ENCODE measurements at places on chromosomes 11 and 22. TPM values are rescaled to one million over a fixed set of nuclear protein-coding genes. Genes with fewer than 3 reads are reported as not detected.
A peak's percentile ranks its signal among the peaks of the same experiment; 100 is the strongest.

Gene EEF1G
- 1,351 TPM for total RNA-seq

DNA sequence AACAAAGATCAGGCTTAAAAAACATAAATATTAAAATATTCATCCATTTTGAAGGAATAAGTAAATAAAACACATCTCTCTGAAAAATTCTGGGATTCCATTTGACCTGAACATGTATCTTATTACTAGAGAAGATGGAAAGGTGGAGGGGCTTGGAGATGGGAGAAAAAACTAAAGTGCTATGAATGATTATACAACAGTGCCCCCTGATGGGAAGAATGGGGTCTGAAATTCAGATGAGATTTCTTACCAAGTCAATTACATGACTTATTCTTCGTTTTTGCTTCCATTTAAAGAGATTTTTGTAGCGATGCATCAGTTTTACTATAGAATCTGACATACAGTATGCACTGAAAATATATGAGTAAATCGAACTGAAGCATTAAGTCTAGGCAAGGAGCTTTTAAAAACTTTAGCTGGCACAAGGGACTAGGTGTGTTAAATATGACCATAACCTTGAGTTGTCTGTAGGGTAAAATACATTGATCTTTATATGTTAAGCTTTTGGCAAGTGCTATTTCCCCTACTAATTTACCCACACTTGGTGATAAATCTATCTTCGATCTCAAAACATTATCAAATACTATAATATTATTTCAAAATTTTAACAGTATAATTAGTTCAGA, 718.8 kb downstream of the CNTN5 start:
- peak; percentile 86 for DNase-seq

GRCh38 chr22:31451709-31452571, 37.7 kb downstream of the EIF4ENIF1 start:
- DNase-seq = peak; percentile 75

DNA sequence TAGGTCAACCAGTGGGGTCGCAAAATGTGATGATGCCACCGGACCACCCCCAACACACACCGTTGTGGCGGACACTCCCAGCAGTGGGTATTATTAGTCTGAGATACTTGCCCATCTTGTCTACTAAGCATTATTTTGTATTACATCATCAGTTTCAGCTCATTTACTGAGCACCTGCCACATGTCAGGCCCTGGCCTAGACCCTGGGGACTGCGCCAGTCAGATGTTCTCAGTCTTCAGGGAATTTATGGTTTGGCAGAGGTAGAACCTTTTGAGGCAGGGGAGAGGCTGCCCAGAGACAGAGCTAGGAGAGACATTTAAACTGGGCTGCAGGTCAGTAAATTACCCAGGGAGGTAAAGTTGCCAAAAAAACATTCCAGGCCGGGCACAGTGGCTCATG, 43.1 kb upstream of the GCAT start:
- peak; percentile 74 for DNase-seq

Measured in Karpas-422 (cell line).